ENCODE measurements at places on chromosomes 16 and 17. TPM values are rescaled to one million over a fixed set of nuclear protein-coding genes. Genes with fewer than 3 reads are reported as not detected.

Gene PRR29
- 0.68 TPM for polyA plus RNA-seq

Gene FOXN1
- not detected for polyA plus RNA-seq

Gene RSPRY1
- 32.2 TPM for polyA plus RNA-seq

Gene CDRT15
- not detected for polyA plus RNA-seq

Gene SCNN1G
- 0.03 TPM for polyA plus RNA-seq

Gene WSB1
- 50.7 TPM for polyA plus RNA-seq

Gene GCGR
- 0.46 TPM for polyA plus RNA-seq

Gene HAP1
- polyA plus RNA-seq = 1.3 TPM

Gene LPO
- polyA plus RNA-seq = not detected

DNA sequence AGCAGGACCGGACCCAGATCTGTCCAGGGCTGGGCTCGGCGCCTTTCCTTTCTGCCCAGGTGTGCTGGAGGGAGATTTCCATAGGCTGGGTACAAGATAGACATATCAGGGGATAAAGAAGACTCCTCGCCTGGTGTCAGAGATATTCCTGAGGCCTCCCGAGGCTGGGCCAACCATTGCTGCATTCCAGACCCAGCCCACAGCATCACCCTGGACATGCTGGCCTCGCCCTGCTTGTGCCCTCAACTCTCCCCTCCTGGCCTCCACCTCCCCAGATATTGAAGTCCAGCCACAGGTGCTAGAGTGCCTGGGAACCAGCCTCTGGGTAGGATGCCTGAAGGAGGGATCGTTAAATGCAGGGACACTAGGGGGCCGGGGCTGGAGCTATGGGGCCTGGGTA is 2.1 kb downstream of the CD300LG start:
- no peak for DNase-seq

DNA sequence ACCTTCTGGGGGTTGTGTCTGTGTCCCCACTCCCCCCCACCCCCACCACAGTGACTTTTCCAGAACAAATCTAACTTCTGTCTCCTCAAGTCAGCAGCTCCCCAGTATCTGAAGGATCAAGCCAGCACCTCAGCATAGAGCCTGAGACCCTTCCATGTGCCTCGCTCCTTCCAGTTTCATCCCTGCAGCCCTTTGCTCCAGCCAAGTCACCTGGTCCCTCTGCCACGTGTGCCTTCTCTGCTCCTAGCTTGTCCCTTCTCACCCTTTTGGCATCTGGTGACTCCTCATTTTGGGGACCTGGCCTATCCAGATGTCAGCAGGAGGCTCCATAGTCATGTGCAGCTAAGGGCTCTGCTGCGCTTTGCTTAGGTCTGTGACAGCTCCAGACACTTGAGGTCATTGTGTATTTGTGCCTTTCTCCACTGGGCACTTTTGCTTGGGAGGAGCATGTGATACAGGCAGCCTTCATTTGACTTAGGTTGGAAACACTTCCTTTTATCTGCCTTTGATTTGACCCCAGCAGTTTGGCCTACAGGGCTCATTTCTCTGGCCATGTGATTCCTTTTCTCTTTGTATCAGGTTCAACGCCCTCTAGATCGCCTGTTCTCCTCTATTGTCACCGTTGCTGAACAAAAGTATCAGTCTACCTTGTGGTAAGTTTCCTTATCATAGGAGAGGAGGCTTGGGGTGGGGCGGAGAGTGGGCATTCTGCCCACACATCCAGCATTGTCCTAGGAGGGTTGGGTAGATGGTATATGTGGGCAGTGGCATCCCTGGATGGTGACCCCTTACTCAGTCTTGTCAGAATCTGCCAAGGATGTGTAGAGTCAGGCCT is 7.1 kb upstream of the NFATC3 start:
- no peak for DNase-seq

DNA sequence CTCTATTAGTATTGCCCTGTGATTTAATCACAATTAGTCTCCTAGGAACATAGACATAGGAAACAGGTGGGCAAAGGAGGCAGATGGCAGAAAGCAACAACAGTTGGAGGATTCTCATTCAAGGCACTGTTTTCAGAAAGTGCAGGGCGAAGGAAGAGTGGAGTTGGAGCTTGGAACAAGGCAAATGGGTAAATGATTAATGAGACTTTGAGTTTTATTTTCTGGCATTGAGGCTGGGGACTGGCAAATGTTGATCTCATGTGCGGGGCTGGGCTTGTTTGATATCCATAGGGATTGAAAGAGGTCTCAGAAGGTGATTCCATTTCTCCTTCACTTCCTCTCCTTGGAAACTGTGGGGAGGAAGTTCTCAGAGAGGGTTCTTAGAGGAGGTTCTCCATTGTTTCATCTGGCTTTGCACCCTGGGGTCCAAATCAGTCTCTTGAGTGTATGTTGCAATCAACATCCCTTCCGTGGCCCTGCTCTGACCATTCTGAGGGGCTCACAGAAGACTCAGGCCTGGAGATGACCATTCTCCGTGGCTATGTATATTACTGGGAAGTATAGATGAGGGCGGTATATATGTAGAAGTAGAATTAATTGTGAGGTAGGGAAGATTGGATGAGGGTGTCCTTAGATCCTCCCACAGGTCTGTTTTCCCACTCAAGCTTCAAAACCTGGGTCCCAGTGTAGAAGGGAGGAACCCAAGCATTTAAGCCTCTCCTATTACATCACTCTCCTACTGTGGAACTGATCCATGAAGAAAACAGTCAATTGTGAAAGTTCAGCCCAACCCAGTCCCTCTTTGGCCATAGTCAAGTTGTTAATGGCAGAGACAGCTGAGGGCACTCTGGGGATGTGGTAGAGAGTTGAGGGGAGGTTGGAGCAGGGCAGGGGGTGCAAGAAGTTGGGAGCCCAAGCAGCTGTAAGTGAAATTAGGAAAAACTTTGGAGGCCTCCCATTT is 36.5 kb upstream of the SRSF1 start:
- no peak for DNase-seq

DNA sequence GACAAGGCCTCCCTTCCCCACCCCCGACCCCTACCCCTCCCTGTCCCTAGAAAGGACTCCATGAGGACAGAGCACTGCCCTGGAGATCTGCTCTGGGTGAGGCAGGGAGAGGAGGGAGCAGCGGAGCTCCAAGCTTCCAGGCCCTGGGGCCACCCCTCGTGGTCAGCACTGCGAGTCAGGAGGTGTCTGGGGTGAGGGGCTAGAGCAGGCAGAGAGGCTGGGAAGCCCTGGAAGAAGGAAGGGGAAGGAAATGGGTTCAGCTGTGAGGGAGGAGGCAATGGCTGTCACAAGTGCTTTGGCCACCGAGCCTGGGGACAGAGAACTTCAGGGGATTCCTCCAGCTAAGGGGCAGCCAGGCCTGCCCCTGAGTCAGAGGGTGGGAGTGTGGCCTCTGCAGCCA is 28.2 kb upstream of the DNAI2 start:
- DNase-seq = no peak

DNA sequence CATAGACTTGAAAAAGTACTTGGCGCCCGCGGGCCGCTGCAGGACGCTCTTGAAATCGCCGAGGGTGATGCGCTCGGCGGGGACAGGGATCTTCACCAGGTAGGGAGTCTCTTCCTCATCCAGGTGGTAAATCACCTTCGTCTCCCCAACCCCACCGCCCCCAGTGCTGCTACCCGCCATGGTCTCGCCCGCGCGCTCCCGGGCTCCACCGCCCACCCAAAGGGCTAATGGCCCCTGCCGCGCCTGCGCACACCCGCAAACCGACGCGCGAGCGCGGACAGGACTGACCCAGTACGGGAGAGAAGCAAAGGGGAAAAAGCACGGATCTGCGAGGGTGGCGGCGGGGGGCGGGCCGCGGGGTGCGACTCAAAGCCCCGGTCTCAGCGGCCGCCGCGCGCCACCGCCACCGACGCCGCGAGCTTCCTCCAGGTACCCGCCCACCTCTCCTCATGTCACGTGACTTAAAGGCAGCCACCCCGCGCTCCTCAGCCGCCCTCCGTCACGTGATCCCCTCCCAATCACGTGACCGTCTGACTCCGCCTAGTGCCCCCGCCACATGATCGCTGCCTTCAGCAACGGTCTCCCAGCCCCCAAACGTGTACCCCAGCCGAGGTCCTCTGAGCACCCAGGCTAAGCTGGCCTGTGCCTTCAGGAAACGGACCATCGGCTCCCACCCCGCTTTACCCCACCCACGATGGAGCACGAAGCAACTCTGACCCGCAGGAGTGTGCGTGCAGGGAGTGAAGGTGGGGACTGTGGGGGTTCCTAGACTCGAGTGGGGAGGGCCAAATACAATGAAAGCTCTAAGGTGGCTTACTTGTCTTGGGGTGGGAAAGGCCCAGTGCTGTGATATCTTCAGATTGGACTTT is at the start of gene DVL2:
DVL2 (minus strand) TSS at position 435 of the 869 bp plus-strand sequence; CDS start at position 180, 255 bp downstream.
- DNase-seq = peak; percentile 98

GRCh38 chr17:64387545-64388171 is 3.0 kb downstream of the PECAM1 start:
- DNase-seq = no peak

DNA sequence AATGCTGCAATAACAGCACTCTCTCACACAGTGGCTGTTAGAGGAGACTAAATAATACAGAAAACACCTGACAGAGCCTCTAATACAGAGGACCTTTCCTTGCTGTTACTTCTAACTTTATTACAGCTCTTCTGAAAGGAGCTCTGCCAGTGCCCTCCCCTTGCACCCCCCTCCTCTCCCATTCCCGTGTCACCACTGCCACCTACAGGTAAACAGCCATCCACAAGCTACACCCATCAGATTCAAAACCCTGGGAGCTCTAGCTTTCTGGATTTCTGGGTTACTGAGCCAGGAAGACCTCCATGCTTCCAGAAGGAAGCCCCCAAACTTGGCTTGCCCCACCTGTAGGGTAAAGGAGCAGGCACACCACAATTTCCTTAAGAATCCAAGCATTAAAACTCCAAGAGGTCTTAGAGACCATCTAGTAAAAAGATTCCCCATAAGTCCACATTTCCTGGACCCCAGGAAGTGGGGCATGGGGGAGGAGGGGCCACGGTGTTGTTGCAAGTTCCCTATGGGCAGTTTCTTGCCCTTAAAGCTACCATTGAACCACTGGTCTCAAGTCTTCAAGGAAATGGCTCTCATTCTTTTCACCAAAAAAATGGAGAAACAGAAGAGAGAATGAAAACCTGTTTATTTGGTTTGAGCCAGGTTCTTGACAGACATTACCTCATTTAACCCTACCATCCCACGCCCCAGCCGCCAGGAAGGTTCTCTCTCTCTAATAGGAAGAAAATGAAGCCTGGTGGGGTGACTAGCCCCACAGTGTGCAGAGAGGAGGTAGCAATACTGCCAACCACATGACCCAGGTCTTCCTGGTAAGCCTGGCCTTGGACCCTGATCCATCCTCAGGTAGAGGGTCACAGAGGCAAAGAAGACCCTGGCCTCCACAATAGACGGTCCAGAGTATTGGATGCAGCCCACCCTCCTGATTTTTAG is 52.8 kb downstream of the TOM1L2 start:
- DNase-seq = peak; percentile 96

GRCh38 chr16:56306690-56307533 is 115.6 kb downstream of the GNAO1 start:
- no peak for DNase-seq

- DNase-seq = no peak
Observed at GRCh38 chr17:15958484-15958854, 13.5 kb downstream of the ADORA2B start.

- DNase-seq = no peak
Observed at GRCh38 chr16:80330803-80331202, 210.0 kb upstream of the DYNLRB2 start.

DNA sequence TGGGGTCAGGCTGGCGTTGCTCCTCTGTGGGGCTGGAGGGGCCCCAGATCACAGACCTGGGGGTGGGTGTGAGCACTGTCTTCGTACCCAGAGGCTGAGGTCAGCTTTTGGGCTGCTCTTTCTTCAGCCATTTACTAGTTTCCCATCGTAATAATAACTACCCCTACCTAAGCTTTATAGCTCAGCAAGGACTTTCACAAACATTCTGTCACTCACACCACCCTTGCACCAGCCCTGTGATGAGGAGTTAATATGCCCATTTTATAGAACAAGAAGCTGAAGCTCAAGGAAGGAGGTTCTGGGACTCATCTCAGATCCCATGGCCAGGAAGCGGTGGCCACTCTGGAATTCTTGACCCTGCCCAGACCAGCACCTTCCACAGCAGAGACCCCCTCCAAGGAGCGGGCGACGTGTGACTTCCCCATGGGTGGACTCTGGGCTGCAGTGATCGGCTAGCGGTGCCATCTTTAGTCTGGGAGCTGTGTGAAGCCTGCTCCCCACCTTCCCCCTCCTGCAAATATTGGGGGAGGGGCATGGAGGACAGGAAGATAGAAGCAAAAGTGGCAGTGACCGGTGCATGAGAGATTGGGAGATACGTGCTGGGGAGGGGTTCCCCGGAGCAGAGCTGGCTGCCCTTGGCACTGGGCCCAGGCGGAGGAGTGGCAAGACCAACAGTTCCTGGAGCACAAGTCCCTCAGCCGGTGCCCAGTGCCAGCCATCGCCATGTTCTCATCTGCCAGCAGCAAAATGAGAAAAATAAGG is 81.8 kb upstream of the TOB1 start:
- no peak for DNase-seq

GRCh38 chr16:81469183-81469677 is 24.6 kb downstream of the CMIP start:
- DNase-seq = no peak

DNA sequence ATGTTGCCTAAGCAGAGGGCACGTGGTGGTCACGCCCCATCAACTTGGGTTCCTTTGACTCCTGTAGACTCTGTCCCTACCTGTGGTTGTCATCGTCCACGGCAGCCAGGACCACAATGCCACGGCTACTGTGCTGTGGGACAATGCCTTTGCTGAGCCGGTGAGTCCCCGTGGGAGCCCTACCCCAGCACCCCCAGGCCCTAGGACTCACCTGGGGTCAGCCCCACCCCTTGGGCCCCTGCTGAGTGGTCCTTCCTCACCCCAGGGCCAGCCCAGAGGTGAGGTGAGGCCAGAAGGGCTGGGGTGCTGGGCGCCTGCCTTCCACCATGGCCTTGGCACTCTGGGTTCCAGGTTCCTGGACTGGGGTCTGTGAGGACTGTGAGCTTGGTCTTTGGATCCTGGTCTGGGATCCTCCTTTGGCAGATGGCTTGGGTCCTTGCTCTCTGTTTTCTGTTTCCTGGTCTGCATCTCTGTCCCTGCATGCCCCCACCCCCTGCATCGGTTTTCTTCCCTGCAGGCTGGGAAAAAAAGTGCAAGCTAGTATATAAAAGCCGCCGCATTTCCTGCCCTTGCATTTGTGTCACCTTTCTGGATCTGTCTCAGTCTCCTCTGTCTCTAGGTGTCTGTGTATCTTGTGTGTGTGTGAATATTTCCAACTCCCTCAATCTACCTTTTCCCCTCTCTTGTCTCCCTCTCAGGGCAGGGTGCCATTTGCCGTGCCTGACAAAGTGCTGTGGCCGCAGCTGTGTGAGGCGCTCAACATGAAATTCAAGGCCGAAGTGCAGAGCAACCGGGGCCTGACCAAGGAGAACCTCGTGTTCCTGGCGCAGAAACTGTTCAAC is 17.5 kb downstream of the STAT5A start:
- no peak for DNase-seq

- no peak for DNase-seq
Observed at GRCh38 chr16:75086688-75087374, 29.7 kb downstream of the LDHD start.

GRCh38 chr17:78935419-78936323 is 10.5 kb upstream of the TIMP2 start:
- peak; percentile 82 for DNase-seq

DNA sequence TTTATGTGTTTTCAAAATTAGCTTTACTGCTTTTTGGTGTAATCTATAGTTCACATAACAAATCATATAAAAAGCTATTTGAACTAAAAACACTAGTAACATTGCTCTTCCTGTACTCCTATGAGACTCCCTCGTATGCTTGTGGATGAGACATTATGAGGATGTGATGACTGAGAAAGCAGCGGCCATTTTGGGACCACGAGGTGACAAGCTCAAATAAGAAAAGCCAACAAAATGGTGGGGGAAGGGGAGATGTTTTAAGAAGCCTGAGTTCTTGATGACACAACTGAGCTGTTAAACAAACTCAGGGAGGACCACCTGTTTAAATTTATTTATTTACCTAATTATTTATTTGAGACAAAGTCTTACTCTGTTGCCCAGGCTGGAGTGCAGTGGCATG is 4.5 kb downstream of the CCL18 start:
- no peak for DNase-seq

Measured in A549 (cell line).